Choroid plexus epithelial cell (primary cell): ENCODE measurements at places on chromosomes 1 and 21.
A peak's percentile ranks its signal among the peaks of the same experiment; 100 is the strongest.

GRCh38 chr1:83747853-83748482 is 251.0 kb downstream of the TTLL7 start:
- no peak for DNase-seq

DNA sequence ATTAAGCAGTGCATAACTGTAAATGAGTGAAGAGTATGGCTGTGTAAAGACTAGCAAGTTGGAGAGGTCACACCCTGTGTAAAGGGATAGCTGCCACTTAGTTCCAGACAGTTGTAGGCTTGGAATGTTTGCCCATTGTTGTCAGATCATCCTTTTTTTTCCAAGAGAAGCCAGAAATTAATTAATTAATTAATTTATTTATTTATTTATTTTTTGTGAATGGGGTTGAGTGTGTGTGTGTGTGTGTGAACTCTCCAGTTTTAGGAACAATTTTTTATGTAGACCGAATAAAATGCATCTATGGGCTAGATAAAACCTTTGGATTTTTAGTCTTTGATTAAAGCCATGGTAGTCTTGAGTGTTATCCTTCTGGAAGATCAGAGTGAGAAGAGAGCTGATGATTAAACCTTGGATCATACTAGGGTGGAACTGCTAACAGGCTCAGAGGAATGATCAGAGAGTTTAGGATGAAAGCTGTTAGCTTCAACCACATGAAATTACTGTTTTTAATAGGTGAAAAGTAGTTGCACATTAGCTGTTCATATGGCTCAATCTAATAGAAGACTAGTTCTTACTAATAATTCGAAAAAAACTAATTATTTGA is 58.4 kb downstream of the OSBPL9 start:
- no peak for DNase-seq

DNA sequence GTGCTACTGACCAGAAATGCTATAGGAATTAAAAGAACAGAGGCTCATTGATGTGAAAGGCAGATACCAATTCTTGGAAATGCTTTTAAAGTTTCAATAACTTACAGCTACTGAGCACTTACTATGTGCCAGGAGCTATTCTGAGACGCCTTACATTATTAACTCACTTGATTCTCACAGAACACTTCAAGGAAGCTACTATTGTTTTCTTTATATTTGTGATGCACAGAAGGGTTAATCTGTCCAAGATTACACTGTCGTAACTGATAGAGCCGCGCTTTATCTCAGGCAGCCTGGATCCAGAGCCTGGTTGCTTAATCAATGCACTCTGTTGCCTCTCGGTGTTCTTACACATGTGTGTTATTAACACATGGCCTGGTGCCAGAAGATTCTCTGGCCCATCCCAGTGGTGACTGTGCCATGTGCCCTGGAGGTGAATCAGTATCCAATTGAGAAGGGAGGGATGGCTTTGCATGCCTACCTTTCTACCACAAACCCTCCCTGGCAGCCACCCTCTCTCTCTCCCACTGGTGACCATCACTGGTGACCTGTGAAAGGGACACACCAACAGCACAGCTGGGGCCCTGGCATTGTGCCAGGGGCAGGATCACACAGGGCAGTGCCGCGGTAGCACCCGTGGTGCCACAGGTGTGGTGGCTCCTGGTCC is 8.8 kb downstream of the FMO1 start:
- DNase-seq, result peak; percentile 48

DNA sequence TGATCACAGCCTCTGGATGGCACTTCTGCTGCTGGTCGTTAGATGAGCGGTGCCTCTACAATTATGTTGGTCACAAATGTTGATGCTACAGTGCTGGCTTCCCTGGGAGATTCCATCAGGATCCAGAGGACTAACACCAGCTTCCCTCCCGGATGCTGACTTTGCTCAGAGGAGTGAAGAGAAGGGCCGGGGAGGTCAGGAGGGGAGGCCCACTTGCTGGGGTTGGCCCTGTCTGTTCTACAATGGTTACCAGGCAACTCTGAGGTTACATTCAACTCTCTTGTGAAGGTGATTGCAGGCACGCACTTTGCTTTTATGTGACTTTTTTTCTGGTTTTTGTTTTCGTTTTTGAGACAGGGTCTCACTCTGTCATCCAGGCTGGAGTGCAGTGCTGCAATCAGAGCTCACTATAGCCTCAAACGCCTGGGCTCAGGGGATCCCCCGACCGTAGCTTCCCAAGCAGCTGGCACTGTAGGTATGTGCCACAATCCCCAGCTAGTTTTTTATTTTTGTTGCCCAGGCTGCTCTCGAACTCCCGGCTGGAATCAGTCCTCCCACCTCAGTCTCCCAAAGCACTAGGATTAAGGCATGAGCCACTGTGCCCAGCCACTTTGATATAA is 112.5 kb downstream of the ADSS2 start:
- no peak for DNase-seq

- no peak for DNase-seq
These were observed 11.4 kb upstream of the PRMT2 start for GRCh38 chr21:46624050-46624449.

DNA sequence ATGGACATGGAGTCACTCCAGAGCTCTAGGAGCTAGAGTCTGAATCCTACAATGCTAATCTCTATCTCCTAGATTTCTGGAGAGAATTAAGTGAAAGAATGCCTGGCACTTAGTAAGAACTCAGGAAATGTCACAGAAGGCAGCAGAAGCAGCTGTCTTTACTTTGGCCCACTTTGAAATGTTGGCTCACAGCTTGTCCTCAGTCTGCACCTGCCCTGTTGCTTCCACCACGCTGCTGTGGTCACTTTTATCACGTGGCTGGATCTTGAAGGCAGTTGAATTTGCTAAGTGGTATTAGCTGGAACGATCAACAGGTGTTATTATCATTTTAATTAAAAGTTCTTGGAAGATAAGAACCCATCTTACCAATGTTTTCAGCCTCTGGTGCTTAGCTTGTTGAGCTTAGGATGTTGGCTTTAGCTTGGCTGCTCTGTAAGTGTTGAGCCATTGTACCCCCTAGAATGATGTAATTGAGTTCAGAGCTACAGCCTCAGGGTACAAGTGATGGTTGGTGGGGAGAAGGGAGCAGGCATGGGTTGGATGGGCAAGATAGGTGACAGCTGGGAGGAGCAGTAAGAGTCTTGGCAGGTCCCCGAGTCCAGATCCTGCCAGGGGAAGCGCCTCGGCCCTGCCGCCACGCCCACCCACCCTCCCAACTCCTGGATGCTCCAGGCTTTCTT is 41.9 kb upstream of the EPS8L3 start:
- DNase-seq, result peak; percentile 31

- DNase-seq, result no peak
These were observed 147.0 kb upstream of the FMN2 start for GRCh38 chr1:239944666-239945065.

GRCh38 chr1:117098287-117098890 is 23.2 kb downstream of the TRIM45 start:
- peak; percentile 56 for DNase-seq

DNA sequence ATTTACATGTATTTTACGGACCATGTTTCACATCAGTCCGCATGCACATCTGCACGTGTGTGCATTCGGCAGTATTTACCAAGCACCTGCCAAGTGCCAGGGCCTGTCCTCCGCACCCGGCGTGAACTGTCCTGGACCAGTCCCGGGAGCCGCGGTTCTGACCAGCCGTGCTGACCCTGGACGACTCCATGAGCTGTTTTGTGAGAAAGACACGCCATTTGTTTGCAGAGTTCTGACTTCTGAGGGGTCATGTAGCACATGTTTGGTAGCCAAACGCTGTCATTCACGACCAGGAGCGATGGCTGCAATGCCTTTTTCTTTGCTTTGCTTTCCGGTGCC is 3.3 kb upstream of the OLIG2 start:
- no peak for DNase-seq

GRCh38 chr1:10649517-10650201 is 146.8 kb downstream of the CASZ1 start:
- DNase-seq, result peak; percentile 40

- DNase-seq, result no peak
These were observed 3.7 kb upstream of the SHISAL2A start for GRCh38 chr1:52629325-52629643.

- DNase-seq, result no peak
These were observed 36.4 kb downstream of the TMED5 start for GRCh38 chr1:93143769-93144168.

GRCh38 chr1:247077213-247077612 is 1.4 kb downstream of the ZNF670 start:
- peak; percentile 32 for DNase-seq

- no peak for DNase-seq
These were observed 23.0 kb upstream of the EPHA2 start for GRCh38 chr1:16178596-16179497.

GRCh38 chr1:154584267-154584994 is 16.9 kb downstream of the CHRNB2 start:
- no peak for DNase-seq

DNA sequence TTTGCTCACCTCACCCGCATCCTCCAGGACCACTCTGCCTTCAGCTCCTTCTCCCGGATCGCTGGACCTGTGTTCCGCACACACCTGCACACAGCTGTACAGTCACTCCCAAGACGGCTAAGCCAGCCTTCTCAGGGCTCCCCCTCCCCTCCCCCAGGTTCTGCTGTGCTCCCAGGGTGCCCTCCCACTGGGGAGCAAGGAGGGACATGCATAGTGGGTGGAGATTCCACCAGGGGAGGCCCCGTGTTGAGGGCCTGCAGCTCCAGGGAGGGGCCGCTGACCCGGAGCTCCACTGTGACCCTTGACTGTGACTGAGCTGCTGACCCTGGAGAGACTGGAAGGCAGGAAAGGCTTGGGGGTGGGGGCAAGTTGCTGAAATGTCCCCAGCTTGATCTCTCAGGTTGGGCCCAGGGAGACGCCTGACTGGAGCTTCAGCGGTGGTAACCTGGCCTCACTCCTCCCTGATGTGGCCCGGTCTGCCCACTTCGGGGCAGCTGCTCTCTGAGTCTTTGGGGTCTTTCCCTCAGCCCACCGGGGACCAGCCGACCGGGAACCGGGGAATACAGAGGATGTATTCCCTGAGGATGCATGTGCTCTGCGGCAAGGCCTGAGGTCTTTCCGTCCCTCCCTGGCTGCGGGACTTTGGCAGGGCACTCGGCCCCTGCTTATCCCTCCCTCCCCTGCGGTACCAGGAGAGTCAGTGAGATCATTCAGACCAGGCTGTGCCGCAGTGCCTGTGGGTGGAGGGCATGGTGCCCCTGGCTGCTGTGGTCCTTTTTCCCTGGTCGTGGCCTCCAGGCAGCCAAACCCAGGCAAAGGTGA is 28.6 kb upstream of the PLCH2 start:
- DNase-seq, result no peak

DNA sequence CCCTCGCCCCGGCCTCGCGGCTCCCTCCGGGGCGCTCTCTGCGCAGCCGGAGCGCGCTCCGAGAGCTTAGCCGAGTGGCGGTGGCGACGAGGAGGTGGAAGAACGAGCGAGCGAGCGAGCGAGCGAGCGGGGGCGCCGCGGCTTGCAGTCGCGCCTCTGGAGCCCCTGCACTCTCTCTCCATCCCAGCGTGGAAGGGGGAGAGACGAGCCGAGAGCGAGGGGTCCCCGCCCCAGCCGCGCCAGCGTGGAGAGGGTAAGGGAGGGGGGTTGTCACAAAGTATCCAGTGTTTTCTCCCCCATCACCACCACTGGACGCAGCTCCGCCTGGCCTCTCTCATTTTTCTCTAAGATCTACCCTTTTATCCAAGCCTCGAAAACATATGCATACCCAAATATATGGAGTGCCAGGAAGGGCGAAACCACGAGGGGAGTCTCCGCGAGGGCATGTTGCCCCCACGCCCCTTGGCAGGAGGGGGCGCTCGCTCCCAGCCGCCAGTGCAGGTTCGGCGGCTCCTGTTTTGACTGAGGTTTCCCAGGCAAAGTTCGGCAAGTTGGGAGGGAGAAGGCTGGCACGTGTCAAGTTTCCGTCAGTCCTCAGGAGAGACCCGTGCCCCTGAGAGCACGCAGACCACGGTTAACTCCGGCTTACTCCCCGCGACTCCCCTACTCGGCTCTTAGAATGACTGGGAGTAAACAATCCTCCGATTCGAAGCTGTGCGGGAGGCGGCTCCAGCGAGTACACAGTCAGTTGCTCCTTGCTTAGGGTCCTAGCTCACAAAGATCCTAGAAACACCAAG is 569 bp upstream of the DAB1 start:
- DNase-seq, result peak; percentile 49

DNA sequence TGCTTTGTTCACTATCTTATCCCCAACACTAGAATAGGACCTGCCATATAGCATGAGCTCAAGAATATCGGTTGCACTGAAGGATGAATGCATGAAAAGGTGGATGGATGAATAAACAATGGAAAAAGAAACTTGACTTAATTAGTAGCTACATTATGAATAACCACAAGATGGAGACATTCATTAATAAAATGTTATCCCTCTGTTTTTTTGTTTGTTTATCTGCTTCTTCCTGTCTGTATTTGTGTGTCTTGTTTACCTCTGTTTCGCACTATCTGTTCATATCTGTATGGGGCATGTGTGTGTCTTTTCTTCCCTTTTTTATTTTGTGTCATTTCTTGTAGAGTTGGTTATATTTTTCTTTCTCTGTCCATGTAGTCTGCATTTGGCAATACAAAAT is 1.1 kb upstream of the OR14I1 start:
- no peak for DNase-seq

DNA sequence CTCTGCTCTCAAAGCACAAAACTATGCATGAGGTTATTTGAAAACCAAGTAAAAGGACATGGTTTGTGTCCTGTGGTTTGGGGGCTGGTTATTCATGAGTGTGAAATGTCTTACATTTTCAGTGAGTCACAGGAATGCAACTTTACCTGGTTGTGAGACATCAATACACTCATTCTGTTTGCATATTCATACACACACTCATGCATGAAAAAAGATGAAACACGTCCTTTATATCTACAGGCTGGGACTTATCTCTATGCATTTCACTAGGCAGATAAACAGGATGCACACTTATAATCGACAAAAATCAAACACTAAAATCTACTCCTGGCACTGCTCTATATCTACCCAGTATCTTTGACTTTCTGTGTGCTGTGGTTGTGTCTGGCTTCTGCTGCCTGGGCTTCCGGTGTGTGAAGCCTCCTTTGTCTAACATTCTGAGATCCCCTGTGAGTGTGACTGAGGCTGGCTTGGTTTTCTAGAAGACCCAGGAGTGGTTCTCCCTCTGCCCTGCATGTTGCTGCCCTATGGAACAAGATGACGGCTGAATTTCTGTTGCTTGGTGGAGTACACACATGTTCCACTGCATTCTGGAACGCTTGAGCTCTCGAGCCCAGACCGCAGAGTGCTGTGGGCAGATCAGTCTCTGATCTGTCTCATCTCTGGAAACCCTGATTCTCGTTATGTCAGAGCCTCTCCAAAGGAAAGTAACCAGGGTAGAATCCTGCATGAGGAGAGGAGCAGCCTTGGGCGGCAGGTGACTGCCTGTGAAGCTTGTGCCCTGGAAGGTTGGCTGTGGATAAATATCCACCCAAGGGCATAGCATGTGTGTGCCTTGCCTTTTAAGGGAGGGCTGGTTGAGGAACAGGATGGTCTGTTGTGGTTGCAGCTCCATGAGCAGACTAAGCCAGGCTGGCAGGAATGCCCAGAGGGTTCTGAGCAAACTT is 19.7 kb upstream of the FASLG start:
- DNase-seq, result peak; percentile 92
